H4 (cell line): ENCODE measurements at places on chromosomes 11 and 22. TPM values are rescaled to one million over a fixed set of nuclear protein-coding genes. Genes with fewer than 3 reads are reported as not detected.
A peak's percentile ranks its signal among the peaks of the same experiment; 100 is the strongest.

Gene SLC5A12
- not detected in 2 replicates for total RNA-seq

- DNase-seq: no peak
Measured at GRCh38 chr11:12044799-12045198, 36.4 kb upstream of the DKK3 start.

Gene OR51E2
- total RNA-seq: 0.37 and 1.2 TPM in 2 replicates

Gene TREH
- total RNA-seq: not detected in 2 replicates

- no peak for DNase-seq
Measured at GRCh38 chr11:86067009-86067850, 1.7 kb downstream of the PICALM start.

DNA sequence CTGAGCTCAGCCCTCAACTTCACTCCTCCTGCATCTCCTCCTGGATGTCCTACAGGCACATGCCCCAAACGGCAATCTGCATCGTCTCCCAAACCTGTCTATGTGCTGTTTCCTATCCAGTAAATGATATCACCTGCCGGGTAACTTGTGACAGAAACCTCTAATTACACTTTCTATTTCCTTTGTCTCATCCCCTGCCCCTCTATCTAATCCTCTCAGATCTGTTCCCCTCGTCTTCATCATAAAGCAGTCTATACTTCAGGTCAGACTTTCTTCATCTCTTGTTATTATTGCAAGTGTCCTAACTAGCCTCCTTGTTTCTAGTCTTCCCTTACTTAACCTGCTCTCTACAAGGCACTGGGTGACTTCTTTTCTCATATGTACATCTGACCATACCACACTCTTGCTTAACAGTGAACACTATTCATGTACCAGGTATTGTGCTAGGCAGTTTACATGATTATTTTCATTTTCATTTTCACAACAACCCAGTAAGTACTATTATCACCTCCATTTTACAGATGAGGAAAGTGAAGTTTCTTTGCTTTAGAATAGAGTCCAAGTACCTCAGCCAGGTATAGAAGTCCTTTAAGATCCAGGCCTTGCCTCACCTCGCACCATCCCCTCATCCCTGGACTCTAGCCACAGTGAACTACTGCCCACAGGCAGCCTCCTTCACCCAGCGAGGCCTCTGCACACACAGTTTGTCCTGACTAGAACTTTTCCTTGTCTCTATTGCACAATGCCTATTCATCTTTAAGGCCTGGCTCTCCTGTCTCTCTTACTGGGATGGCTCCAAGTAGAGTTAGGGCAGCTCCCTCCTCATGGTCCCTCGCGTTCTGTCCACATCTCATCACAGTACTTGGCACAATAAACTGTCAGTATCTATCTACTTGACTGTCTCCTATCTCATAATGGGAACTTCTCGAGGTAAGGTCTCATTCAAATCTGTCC is 22.1 kb upstream of the UCP3 start:
- DNase-seq: no peak

Gene LARGE2
- not detected in 2 replicates for total RNA-seq

DNA sequence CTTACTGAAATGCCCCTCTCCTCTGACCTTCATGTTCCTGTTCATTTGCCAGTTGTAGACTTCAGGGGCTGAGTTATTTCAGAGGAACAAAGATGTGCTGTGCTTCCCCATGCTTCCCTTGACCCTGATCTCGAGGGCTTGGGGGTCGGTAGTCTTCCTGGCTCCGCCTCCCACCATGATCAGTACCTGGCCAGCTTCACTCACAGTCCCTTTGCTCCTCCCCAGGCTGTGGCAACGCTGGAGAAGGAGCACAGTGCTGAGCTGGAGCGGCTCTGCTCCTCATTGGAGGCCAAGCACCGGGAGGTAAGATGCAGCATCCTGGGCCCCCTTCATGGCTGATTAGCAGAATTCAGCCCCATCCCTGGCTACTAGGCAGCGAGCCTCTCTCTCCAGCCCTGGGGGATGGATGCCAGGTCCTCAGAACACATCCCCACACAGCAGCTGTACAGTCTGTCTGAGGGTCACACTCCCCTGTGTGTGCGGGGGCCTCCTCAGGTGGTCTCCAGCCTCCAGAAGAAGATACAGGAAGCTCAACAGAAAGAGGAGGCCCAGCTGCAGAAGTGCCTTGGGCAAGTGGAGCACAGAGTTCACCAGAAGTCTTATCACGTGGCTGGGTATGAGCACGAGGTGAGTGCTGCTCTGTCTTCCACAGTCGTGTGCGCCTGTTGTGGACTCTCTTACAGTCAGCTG is 64.5 kb downstream of the CEP164 start:
- DNase-seq: no peak

GRCh38 chr22:25746012-25746373 is 4.0 kb downstream of the MYO18B start:
- DNase-seq: no peak

- DNase-seq: no peak
Measured at GRCh38 chr11:79304599-79305212, 136.1 kb downstream of the TENM4 start.

Gene RGL4
- total RNA-seq: not detected in 2 replicates

Gene P4HA3
- total RNA-seq: 0.17 and 0.27 TPM in 2 replicates

Gene KCNE3
- total RNA-seq: 0.08 TPM in 1 of 2 replicates, not detected in the other

Gene OR5A1
- not detected in 2 replicates for total RNA-seq

DNA sequence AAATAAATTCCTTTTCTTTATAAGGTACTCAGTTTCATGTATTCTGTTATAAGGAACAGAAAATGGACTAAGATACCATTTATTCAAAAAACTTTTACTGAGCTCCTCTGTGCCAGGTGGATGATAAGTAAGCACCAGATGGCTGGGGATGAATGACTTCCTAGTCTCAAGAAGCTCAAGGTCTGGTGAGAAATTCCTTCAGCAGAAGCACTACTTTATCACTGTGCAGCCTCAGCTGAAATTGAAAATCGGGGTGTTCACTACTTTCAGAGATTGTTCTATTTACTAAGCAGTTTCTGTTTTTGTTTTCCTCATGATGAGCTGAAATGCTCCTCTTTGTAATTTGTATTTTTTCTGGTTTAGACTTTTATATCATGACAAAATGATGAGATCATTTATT is 7.8 kb downstream of the LDHAL6A start:
- no peak for DNase-seq

- DNase-seq: peak; percentile 44
Measured at GRCh38 chr11:133947321-133947756, 9.4 kb downstream of the IGSF9B start.

Gene UBQLN3
- not detected in 2 replicates for total RNA-seq

DNA sequence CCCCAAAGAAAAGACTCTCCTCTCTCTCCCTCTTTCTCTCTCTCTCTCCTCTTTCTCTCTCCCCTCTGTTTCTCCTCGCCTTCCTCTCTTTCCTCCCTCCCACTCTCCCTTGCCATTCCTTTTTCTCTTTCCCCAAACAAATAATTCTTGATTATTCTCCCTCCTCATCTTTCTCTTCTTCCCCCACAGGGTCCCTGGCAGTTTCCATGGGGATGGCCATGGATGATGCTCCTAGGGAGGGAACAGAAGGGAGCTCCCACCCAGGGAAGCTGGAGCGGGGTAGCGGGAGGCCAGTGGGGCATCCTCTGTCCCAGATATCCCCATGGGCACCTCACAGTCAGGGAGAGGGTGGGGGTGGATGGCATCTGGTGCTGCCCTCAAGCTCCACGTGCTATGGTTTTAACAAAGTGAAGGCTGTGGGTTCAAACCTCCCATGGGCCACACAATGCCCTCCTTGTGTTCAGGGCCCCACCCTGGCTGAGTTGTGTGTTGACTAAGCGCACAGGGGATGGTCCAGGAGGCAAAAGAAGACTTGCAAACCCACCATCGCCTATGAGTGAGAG is 266.4 kb downstream of the BUD13 start:
- no peak for DNase-seq

- DNase-seq: no peak
Measured at GRCh38 chr22:43956805-43957463, 1.7 kb downstream of the SAMM50 start.

DNA sequence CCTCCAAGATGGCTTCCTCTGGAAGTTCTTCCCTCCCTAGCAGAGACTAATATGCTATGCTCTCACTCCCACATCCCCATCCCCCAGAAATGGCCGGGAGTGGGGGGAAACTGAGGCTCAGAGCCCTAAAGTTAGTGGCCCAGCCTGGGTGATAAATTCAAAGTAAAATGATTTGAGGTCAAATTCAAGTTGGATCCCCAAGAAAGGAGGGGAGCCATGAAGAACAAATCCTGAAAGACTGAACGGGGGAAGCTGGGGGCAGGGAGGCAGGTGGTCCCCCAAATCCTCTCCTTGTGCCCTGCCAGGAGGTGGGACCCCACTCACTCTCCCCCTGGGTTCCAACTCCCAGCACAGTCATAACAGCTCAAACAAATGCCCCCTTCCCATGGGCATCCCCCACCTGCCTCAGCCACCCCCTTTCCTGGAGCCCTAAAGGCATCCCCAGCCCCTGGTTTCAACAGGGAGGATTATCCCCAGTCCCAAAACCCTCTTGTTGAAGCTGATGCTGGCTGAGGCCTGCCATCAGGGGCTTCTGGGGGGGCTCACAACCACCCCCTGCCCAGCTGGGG is 1.1 kb downstream of the CBX6 start:
- no peak for DNase-seq

Gene CCDC116
- 0.10 TPM in 1 of 2 replicates, not detected in the other for total RNA-seq

DNA sequence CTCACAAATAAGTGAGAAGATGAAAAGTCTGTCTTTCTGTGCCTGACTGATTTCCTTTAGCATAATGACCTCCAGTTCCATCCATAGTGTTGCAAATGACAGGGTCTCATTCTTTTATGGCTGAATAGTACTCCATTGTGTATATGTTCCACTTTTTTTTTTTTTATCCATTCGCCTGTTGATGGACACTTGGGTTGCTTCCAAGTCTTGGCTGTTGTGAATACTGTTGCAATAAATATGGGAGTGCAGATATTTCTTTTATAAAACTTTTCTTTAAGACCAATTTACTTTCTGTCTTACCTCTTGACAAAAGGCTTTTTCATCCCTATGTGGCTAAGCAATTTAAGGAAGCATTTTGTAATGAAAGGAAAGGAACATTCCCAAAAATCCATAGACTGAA is 104.6 kb downstream of the MUC15 start:
- DNase-seq: no peak

Gene C22orf42
- not detected in 2 replicates for total RNA-seq

Gene C11orf58
- 218 and 272 TPM in 2 replicates for total RNA-seq

Gene TRABD
- 13.7 and 17.2 TPM in 2 replicates for total RNA-seq

Gene SPA17
- total RNA-seq: 18.6 and 22.4 TPM in 2 replicates

- DNase-seq: peak; percentile 51
Measured at GRCh38 chr11:118152552-118153471, at the start of gene SCN4B. Gene SCN4B (minus strand): TSS chr11:118152823. CDS start chr11:118152673, 150 bp downstream.

Gene OR2AG2
- 0.06 and 0.84 TPM in 2 replicates for total RNA-seq

GRCh38 chr11:7523416-7524210 is 9.8 kb downstream of the PPFIBP2 start:
- DNase-seq: no peak

Gene HEPN1
- total RNA-seq: not detected in 2 replicates

- DNase-seq: no peak
Measured at GRCh38 chr11:22331771-22332170, 6.4 kb upstream of the SLC17A6 start.

Gene SAAL1
- total RNA-seq: 56.5 and 65.3 TPM in 2 replicates

DNA sequence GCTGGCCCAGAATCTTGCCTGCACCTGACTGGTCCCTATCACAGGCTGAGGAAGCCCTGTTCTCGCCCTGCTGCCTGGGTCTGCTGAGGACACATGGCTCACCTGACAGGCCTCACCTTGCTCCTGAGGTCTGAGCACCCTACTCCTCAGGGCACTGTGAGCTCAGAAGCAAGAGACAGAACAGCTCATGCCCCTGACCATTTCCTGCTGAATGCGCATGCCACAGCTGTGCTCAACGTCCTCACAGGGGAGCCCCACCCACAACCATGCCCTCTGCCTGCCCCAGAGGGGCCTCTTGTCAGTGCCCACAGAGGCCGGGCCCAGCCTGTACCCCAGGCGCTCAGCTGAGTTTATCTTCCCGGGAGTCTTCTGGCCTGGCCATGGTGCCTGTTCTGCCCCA is 2.8 kb upstream of the TSPO start:
- DNase-seq: no peak

- no peak for DNase-seq
Measured at GRCh38 chr11:14203321-14203720, 155.7 kb downstream of the RRAS2 start.

Gene FIBIN
- total RNA-seq: 5.7 and 7.4 TPM in 2 replicates

DNA sequence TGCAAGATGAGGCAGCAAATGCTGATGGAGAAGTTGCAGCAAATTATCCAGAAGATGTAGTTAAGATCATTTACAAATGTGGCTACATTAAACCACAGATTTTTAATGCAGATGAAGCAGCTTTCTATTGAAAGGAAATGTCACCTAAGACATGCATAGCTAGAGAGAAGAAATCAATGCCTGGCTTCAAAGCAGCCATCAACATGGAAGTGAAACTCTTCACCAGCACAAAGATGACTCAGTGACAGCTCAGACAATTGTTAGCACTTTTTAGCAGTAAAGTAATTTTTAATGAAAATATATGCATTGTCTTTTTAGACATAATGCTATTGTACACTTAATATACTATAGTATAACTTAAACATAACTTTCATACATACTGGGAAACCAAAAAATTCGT is 71.4 kb downstream of the FANCF start:
- no peak for DNase-seq
